Activated CD4-positive, alpha-beta memory T cell treated with anti-CD3 and anti-CD28 coated beads for 36 hours (primary cell): ENCODE measurements at places on chromosomes 6 and 20. TPM values are rescaled to one million over a fixed set of nuclear protein-coding genes. Genes with fewer than 3 reads are reported as not detected.

Gene CCDC170
- not detected for total RNA-seq

DNA sequence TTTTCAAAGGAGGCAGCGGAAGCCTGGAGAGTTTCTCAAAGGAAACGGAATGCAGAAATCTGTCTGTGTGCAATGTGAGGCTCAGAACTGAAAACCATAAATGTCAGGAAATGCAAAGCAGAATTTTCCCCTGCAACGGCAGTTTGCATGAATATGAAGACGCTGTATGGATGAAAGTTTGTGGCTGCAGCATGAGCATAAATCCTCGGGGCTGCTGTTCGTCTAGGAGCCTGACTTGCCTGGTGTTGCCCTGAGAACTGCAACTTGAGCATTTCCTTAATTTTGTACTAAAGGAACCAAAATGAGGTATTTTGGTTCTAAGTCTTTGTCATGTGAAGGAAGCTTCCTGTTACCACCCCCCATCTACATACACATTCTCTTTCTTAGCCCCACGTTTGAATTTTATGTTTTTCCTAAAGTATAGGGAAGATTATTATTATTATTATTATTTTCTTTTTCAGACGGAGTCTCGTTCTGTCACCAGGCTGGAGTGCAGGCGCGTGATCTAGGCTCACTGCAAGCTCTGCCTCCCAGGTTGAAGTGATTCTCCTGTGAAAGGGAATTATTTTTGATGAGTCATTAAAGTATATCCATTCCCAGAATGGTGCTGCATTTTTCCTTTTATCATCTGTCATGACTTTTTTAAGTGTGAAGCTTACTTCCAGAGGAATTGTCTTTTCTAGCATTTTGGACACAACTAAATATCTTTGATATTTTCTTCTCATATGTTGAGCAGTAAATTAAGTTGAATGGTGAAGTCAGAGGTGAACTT is 33.1 kb downstream of the MTHFD1L start:
- no peak for DNase-seq

GRCh38 chr6:130466052-130466747 is 100.4 kb downstream of the TMEM200A start:
- DNase-seq: no peak

Gene TMEM200A
- total RNA-seq: 0.78 TPM

- DNase-seq: no peak
These were observed 6.1 kb upstream of the OSBPL2 start for GRCh38 chr20:62232194-62232593.

Gene DDO
- total RNA-seq: not detected

DNA sequence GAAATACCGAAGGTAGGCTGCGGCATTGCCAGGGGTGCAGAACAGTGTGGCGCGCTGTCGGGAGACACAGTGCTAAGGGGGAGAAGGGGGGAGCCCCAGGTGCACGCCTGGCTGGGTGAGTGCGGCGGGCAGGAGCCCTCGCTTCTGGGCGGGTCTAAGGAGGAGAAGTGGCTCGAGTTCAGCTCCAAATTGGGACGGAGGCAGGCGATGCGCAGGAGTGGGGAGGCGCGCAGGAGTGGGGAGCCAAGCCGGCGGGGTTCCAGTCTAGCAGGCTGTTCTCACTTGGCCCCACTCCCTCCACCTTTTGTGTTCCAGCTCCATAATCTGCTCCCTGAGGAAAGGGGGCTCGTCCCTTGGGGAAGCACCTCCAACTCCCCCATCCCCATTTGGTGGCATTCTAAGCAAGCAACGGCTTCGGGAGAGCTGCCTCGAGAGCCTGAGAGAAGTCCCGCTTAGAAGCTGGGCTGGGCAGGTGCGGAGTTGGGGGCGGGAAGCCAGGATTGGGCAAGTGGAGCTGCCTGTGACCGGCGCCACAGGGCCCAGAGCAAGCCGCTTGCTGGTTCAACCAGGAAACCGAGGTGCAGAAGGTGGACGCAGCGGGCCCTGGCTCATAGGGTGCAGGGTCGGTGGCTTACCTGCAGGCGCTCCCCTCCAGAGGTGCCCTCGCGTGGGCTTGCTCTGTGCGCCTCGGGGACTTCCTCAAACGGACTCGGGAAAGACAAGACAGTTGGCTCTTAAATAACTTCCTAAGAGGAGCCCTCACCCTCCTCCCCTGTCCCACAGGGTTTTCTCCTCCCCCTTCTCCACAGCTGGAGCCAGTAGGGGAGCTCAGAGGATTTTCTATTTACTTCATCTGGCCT is at the start of gene F13A1:
Gene F13A1, minus strand, starts transcription at position 711 of the 860 bp plus-strand sequence. CDS start 1,998 bp downstream, outside the sequence.
- DNase-seq: no peak

Gene TNFRSF6B
- total RNA-seq: not detected

DNA sequence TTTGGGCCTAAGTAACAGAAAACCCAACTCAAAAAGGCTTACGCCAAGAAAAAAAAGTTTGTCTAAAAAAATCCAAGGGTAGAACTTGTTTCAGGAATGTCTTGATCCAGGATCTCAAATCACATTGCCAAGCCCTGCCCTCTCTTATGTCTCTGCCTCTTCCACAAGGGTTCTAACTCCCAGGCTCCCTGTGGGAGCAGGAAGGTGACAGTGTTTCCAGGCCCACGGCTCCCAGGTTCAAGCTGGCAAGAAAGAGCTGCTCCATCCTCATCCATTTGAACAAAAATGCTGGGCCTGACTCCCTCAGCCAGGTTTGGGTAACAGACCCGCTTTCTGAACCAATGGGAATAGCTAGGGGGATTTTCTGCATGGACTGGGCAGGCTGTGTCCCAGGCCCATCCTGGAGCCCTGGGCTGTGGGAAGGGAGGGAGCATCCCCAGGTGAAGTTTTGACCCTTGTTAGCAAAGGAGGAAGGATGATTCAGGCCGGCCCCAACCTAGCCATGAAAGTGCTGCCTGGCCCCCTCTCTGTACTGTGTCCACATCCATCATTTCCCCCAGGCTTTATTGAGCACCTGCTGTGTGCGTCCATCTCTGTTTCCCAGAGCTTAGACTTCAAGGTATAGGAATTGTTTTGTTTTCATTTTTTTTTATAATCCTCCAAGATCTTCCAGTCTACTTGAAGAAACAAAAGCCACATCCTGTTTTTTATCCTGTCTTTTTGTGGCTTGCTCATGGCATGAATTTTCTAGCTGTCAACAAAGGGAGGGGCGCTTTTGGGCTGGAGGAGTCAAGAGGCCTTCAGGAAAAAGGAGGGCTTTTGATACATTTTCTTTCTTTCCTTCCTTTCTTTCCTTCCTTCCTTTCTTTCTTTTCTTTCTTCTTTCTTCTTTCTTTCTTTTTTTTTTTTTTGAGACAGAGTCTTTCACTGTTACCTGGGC is 159.8 kb downstream of the TFAP2C start:
- no peak for DNase-seq

GRCh38 chr20:543369-544152 is at the start of gene CSNK2A1:
Gene CSNK2A1, minus strand, starts transcription at chr20:543790. Its CDS starts 35,239 bp downstream, at chr20:508551.
- DNase-seq: peak; percentile 97

- DNase-seq: no peak
These were observed 22.7 kb downstream of the SNAI1 start for GRCh38 chr20:50005471-50005981.

Gene WFDC5
- total RNA-seq: not detected

Gene ZSCAN23
- 0.83 TPM for total RNA-seq

GRCh38 chr20:29079769-29080690 is 2177.4 kb upstream of the DEFB115 start:
- peak; percentile 54 for DNase-seq

GRCh38 chr6:22150368-22151035 is 146.3 kb downstream of the PRL start:
- no peak for DNase-seq

DNA sequence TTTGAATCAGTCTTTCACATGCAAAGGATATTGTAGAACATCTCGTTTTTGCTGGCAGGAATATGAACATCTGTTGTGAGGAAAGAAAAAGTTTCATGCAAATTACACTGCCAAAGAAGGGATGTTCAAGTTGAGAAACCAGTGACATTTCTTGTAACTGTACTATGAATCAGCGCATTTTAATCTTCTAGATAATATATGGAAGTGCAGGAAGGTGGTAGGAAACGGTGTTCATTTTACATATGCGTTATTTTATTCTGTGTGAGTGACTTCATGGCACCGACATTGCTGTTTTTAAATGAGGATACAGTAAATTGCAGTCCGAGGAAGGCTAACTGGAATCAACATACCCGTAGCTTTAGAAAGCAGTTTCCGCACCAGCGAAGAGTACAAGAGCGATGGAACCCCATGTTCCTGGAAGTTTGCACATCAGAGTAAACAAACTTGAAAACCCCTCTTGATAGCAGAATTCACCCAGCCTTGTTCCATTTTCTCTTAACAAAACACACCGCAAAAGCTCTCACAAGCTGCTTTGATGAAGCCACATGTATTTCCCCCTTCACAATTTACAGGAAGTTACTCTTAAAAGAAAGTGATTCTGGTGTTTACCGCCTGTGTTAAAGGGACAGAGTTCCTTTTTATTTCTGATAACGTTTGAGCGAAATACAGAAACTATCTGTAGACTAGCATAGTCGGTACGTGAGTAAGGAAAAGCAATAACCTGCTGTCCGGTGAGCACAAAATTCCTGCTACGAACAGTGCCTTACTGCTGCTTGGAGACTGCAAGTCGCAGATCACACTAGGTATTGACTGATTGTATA is 11.5 kb downstream of the PRDM1 start:
- DNase-seq: peak; percentile 69

DNA sequence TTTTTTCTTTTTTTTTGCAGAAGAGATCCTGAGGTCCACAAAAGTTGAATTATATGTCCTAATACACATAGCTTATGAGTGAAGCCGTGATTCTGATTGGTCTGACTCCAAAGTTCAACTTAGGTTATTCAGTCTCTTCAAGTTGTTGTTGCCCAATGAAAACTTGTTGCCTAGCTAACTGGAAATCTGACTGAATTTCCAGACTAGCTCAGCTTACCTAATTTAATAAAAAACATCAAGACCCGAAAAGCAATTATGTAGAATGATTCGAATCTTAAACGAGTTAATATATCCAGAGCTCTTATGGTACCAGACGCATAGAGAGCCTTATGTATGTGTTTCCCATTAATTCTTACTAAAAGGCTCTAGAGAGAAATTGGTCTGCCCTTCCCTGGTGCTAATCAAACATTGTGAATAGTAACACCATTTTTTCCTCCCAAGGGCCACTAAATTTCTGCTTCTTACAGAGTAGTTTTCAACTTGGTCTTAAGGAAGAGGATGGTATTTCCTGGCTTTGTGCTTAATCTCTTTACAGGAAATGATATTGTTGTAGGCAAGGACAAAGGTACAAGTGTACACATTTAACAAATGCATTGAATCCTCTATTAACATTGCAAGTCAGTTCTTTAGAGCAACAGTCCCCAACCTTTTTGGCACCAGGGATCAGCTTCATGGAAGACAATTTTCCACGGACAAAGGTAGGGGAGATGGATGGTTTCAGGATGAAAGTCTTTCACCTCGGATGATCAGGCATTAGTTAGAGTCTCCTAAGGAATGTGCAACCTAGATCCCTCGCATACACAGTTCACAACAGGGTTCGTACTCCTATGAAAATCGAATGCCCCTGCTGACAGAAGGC is 107.9 kb downstream of the TSHZ2 start:
- no peak for DNase-seq

Gene UBD
- total RNA-seq: 0.59 TPM

- DNase-seq: no peak
These were observed 36.0 kb downstream of the E2F3 start for GRCh38 chr6:20437639-20438038.

Gene APCDD1L
- not detected for total RNA-seq

DNA sequence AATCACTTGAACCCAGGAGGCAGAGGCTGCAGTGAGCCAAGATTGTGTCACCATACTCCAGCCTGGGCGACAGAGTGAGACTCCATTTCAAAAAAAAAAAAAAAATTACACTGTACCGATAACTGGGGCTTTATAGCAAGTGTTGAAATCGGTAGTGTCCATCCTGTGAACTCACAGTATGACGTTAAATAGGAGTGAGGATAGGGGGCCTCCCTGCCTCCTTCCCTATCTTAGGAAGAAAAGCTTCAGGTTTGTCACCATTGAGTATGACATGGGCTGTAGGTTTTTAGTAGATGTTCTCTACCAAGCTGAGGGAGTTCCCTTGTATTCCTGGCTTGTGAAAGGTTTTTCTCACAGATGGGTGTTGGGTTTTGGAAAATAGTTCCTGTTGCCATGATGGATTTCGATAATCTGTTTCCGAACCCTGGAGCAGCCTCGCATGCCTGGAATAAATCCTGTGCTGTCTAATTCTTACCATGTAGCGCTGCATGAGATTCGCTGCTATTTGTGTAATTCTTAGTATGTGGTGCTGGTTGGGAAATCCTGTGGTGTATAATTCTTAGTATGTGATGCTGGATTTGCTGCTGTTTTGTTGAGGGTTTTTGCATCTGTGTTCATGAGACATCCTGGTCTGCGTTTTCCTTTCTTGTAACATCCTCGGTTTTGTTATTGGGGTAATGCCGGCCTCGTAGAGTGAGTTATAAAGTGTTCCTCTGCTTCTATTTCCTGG is 23.6 kb downstream of the NTSR1 start:
- DNase-seq: no peak

DNA sequence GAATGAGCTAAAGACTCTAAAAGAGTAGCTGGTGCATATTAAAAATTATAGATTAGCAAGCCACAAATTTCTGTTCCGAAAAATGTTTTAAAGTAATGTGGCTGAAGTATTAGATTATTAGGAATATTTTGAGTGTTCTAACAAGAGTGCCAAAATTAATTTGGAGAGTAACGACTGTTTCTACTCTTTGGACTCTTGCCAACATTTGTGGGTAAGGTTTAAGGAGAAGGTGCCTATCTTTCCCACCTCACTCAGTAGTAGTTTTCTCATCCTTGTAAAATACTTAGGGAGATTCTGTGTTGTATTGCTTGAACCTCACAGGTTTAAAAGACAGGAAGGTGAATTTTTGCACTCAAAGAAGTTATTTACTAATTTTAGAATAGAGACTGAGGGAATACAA is 5.0 kb downstream of the HSF2 start:
- no peak for DNase-seq

Gene MCCD1
- total RNA-seq: not detected

GRCh38 chr6:42923666-42924065 is 5.6 kb upstream of the CNPY3 start:
- no peak for DNase-seq

GRCh38 chr6:14542670-14543366 is 425.2 kb downstream of the CD83 start:
- peak; percentile 90 for DNase-seq

GRCh38 chr6:163199371-163199770 is 215.1 kb upstream of the QKI start:
- no peak for DNase-seq

Gene HTR1B
- not detected for total RNA-seq

- DNase-seq: no peak
These were observed 303.8 kb upstream of the THEMIS start for GRCh38 chr6:128204616-128205015.

GRCh38 chr20:13515796-13516558 is 122.8 kb downstream of the TASP1 start:
- DNase-seq: no peak

Gene EPHA7
- total RNA-seq: not detected

GRCh38 chr20:53379014-53379832 is 214.4 kb downstream of the ZNF217 start:
- DNase-seq: no peak
